ENCODE measurements at places on chromosomes 6 and 20.

- no peak for DNase-seq
These were observed 20.5 kb upstream of the SUPT3H start for GRCh38 chr6:45398075-45398813.

GRCh38 chr6:28693033-28693750 lies 167.5 kb downstream of the GPX5 start:
- no peak for DNase-seq

- no peak for DNase-seq
These were observed 134.0 kb downstream of the QRSL1 start for GRCh38 chr6:106763361-106763760.

- no peak for DNase-seq
These were observed 12.1 kb upstream of the MLN start for GRCh38 chr6:33815854-33816253.

GRCh38 chr6:168941036-168941435 lies 312.6 kb downstream of the THBS2 start:
- no peak for DNase-seq

- no peak for DNase-seq
These were observed 59.4 kb upstream of the BACH2 start for GRCh38 chr6:90356012-90356421.

DNA sequence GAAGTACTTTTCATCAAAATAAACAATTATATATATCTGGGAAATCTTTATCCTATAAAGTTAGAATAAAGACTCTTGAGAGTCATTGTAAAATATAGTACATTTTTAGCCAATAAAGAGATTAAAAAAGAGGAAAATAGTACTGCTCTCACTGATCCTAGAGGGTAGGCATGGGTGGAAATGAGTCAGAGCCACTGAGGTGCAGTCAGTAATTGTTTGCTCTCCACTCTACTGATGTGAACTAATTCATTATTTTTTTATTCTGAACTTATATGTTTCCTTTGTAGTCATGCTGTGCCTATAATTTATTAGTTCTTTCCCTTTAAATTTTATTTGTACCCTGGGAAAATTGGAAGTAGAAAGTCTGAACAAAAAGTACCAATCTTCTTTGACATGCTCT lies 1359.4 kb upstream of the GJE1 start:
- no peak for DNase-seq

- no peak for DNase-seq
These were observed 5.3 kb upstream of the FUCA2 start for GRCh38 chr6:143516690-143517446.

DNA sequence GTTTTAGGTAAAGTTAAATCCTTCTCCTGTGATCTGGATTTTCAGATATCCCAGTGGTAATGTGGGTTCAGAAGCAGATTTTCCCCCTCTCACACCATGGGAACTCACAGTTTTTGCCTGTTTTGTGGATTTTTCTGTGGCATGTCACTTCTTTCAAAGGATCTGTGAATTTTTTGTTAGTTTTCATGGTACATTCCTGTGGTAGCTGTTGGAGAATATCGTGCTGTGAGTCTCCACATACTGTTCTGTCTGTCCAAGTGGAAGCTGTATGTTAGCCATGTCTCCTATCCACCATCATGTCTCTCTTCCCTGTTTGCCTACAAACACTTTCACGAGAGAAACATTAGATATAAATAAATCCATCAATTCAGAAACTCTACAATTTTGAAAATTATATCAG lies 378.7 kb upstream of the ADGRB3 start:
- no peak for DNase-seq

DNA sequence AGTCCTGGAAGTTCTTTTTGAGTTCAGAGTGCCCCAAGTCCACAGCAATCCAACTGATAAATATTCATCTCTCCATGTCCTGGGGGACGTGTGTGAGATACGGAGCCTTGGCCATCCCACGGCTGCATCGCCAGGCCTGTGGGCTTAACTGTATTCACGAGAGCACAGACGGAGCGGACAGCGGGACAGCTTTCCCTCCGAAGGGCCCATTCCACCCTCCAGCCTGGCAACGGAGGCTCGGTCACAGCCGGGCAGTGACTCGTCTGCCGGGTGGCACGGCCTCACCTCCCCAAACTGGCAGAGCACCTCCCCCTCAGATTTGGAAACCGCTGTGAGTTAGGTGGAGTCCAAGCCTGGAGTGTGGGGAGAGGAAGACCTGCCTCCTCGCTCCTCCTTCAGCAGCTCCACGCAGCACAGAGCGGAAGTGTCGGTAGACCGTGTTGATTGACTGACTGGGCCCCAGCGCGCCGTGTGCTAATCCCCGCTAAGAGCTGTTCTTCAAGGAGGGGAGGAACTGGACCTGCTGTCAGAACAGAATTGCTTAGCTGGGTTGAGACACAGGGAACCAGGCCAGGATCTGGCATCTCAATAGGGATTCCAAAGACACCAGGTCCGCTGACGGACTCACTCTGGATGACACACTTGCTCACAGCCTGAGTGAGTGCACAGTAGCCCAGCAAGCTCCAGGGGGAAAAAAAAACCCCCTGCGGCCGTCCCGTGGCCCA lies 10.9 kb downstream of the FOXF2 start:
- DNase-seq: no peak

DNA sequence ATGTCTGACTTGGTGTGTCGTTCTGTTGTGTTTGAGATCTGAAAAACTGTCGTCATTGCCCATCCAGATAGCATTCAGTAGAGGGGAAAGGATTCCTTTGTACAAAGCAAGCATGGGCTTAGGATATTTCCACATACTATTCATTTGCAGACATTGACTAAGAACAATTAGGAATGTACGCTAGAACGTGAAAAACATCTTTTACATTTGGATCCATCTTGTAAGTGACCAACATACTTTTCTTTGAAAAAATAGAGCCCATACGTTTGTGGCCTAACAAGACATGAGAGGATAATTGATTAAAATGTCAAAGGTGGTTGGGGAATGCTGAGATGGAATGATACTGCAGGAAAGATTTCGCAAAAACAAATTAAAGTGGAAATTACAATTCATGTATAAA lies 225.8 kb upstream of the QKI start:
- DNase-seq: no peak

- no peak for DNase-seq
These were observed 172.2 kb downstream of the PLCB1 start for GRCh38 chr20:8304124-8304816.

DNA sequence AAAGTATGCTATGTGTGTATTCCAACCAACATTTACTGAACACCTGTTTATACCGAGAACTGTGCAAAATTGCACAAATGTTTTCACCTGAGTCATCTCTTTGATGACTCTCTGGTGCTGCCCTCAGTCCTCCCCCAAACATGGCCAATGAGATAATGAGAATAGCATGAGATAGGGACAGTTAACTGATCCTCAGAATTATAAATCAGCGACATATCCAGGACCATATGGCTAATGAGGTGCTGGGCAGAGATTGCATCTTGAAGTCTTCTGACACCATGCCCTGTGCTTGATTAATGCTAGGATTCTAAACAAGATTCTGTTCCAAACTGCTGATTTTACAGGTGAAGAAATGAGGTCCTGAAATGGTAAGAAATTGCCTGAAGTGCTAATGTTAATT lies 13.0 kb downstream of the CLVS2 start:
- DNase-seq: no peak

- no peak for DNase-seq
These were observed 85.0 kb downstream of the YTHDF1 start for GRCh38 chr20:63130658-63131577.

GRCh38 chr20:44709797-44710196 lies 5.4 kb upstream of the CCN5 start:
- DNase-seq: no peak

DNA sequence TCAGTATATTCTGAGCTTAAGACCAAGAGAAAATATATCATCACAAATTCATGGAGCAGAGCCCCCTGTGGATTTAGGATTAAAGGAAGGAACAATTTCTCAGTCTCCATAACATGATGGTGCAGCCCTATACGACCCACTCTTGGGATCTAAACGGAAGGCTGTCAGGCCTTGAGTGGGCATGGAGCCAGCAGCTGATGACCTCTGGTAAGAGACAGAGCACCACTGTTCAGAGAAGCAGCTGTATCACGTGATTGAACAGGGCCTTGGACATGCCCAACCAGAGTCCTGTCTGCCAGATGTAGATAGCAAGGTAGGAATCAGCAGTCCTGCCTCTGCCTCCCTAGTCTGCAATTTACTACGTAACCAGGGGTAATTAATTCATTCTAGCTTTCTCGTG lies 259.4 kb upstream of the POU3F2 start:
- DNase-seq: no peak

All from stimulated activated CD4-positive, alpha-beta T cell treated with anti-CD3 and anti-CD28 coated beads, Interleukin-12 subunit alpha, Interleukin-12 subunit beta, amount 100 ng/mL, for 24 hours (primary cell).